ENCODE measurements at places on chromosomes 1 and 21.

DNA sequence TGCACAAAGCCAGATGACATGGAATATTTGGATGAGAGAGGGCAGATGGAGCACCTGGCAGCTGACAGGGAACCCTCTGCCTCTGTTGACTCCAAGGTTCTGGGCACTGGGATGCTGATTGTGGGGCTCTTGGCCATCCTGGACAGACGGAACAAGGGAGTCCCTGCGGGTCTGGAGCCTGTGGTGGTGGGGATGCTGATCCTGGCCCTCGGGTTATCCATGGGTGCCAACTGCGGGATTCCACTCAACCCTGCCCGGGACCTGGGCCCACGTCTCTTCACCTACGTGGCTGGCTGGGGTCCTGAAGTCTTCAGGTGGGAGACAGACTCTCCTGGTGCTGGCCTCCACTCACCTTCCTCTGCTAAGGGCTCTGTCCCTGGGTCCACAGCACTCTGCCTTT lies 1.8 kb upstream of the ATP8B2 start:
- no peak for DNase-seq

- DNase-seq, result peak; percentile 74
These were observed 59.1 kb downstream of the ITPKB start for GRCh38 chr1:226679853-226680516.

DNA sequence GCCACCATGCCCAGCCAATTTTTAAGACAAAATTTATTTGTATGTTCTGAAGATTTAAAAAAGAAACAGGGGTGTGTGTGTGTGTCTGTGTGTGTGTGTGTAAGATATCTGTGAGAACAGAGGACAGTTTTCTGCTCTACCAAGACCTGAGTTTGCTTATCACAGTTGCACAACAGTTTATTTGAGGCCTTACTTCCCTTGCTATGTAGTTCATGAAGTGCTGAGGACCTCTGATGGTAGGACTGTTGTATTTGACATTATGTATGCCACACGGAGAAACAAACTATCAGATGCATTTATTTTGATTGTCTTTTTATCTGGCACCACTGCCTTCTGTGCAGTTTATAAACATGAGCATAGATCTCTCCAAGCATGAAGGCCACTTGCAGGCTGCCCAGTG lies 355.2 kb downstream of the PBX1 start:
- peak; percentile 60 for DNase-seq

DNA sequence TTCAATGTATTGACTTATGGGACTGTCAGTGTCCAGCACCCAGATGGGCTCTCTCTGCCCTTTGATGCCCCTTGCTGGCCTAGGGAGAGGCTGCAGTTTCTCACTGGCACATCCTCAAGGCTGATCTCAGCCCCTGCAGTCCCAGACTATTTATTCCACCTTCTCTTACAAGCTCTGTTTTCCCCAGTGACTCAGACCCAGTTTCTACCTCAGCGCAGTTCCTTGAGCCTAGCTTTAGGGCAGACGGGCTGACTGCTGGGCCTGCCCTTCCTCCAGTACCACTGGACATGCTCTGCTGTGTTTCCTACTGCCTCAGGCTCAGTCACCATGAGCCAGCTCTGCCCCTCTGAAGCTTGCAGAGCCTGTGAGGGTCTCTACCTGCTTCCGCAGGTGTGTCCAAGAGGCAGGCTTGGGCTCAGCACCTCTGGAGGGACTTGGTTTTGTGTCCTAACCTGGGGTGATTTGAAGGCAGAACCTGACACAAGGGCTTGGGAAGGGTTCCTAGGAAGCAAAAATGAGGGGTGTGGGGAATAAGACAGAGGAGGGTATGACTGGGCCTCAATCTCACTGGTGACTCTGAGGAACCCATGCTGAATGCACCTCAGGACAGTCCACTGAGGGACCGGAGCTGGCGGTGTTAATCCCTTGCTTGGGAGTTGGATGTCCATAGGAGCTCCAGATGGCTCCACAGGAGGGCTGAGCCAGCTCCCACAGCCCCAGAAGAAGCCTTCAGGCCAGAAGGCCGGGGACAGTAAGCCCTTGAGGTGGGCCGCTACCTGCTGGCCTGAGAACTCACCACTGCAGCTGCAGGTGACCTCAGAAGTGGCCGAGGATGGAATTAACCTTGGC lies 689.9 kb downstream of the MATN1 start:
- DNase-seq, result no peak

DNA sequence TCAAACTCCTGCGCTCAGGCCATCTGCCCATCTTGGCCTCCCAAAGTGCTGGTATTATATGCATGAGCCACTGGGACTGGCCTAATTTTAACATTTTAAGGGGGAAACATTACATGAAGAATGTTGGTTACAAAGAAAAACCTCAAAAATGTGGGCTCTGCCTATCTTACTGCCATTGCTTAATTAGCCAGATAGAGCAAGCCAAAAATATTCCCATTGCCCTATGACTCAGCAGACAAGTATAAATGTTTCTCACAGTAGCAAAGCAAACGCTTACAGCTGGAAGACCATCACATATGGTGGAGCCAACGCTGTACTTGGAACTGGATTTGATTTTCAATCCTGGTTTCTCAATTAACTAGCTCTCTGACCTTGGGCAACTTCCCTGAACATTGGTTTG lies 502.0 kb downstream of the SMYD3 start:
- DNase-seq, result no peak

GRCh38 chr21:35764586-35764985 lies 295.7 kb downstream of the SETD4 start:
- no peak for DNase-seq

DNA sequence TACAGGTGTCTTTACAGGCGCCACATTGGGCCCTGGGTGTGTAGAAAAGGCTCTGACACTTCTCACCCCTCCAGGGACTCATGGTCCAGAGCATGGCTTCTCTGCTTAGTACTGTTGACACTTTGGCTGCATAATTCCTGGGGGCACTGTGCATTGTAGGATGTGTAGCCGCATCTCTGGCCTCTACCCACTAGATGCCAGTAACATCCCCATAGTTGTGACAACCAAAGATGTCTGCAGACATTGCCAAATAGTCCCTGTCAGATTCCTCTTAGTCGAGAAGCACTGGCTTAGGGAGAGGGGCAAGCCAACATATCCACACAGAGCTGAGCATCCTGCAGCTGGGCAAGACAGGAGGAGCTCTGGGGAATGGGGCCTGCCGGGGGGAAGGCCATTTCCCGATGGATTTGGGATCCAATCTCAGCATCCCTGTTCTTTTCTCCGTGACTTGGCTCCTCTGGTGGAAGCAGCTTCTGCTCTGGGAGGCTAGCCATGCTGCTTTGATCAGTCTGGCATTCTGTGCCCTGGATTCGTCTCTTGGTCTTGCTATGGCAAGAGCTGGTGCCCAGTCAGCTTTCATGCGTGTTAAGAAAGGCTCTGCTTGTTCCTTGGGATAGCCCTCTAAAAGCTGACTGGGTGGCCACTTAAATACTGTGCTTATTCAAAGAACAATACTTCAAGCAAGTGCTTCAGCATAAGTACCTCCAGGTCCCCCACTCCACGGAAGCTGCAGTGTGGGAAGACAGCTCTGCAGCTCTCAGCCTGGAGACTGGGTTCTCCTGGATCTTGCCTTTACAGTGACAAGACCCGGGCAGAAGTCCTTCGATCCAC lies 38.3 kb upstream of the SCMH1 start:
- DNase-seq, result peak; percentile 44

DNA sequence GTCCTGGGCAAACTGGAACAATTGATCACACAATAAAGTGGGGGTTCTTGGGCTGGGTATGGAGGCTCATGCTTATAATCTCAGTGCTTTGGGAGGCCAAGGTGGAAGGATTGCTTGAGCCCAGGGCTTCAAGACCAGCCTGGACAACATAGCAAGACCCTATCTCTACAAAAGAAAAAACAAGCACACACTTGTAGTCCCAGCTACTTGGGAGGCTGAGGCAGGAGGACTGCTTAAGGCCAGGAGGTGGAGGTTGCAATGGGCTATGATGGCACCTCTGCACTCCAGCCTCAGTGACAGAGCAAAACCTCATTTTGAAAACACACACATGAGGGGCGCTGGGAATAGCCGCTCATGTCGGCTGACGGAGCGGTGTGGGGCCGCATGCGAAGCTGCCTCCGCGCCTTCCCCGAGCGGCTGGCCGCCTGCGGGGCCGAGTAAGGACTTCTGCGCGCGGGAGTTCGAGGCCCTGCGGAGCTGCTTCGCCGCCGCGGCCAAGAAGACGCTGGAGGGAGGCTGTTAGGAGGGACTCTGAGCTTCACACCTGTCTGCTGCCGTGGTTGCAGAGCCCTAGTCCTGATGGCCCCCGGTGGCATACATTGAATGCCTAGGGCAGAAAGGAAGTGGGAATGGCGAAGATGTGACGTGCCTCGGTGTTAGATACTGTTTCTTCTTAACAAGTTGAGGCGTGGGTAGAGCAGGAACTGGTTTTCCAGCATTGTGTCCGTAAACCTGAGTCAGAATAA lies 59.5 kb downstream of the ACBD3 start:
- DNase-seq, result no peak

- no peak for DNase-seq
These were observed 13.5 kb downstream of the LDLRAP1 start for GRCh38 chr1:25556791-25557476.

GRCh38 chr1:246786606-246787238 lies 62.5 kb downstream of the SCCPDH start:
- peak; percentile 45 for DNase-seq

- no peak for DNase-seq
These were observed 74.3 kb upstream of the COG2 start for GRCh38 chr1:230568008-230568407.

DNA sequence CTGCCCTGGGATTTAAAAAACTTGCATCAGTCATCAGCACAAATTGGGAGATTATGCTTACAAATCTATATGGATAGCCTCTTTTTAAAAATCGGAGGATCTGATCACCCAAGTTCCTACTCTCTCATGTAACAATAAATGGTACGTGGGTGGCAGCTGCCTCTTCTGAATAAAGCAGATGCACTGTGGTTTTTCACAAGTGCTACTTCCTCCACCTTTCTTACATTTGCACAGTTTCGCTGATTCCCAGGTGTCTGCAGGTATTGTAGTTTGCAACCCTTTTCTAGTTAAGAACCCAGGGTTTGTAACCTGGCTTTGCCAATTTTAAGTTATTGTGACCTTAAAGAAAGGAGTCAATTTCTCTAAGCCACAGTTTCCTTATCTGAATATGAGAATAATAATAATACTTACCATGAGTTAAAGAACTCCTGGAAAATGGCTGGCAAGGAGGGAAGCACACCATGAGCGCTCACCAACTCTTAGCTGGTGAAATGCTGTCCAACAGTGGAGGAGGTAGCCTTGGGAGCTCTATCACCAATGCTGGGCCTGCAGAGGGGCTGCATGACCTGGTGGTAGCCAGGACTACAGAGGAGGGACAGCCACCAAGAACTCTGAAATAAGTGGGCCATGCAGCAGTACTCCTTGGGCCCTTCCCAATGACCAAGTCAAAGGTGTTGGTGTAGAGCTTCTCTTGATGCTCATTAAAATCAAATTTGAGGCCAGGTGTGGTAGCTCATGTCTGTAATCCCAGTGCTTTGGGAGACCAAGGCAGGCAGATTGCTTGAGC lies 30.2 kb upstream of the KCNA2 start:
- no peak for DNase-seq

- no peak for DNase-seq
These were observed 46.8 kb upstream of the TSPAN2 start for GRCh38 chr1:115136106-115136505.

Measured in brain (organoid and tissue), 16 donors.